ENCODE measurements at places on chromosomes 2 and 18.
A peak's percentile ranks its signal among the peaks of the same experiment; 100 is the strongest.

- no peak for DNase-seq
Measured at GRCh38 chr2:27249891-27250651, 12.8 kb downstream of the SLC30A3 start.

- DNase-seq = no peak
Measured at GRCh38 chr18:79916546-79917168, 34.8 kb downstream of the SLC66A2 start.

GRCh38 chr2:11156396-11157075 is 1.3 kb downstream of the SLC66A3 start:
- no peak for DNase-seq

GRCh38 chr2:39411181-39411944 is 25.7 kb downstream of the MAP4K3 start:
- no peak for DNase-seq

DNA sequence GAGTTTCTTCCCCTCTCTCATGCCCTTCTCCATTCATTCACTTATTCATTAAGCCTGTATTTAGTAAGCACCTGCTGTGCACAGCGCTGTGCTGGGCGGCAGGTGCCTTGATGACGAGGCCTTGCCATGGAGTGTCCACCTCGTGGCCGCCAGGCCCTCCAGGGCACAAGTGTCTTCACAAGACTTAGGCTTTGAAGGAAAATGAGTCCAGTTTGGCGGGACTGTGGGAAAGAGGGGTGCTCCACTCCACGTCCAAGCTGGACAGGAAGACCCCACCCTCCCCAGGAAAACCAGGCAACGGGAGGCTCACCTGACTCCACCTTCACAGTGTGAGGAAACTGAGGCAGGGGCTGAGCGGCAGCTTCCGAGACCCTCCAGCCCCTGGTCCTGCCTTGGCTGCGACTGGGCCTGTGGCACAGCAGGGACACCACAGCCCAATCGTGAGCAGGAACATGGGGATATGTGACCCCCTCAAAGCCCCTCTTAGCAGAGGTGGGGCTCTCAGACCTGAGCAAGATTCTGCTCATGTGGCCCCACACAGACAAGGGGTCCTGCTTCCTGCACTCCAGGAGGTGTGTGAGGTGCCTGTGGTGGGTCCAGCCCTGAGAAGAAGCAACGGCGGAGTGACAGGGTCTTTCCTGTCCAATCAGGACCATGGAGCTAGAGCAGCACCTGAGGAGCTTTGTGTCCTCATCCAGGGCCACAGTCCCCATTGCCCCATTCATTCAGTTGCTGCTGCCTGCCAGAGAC is 110.3 kb upstream of the ODC1 start:
- no peak for DNase-seq

GRCh38 chr18:55927831-55928230 is 339.8 kb upstream of the TCF4 start:
- DNase-seq = peak; percentile 87

GRCh38 chr2:46299365-46300263 is 2.4 kb downstream of the EPAS1 start:
- DNase-seq = no peak

- DNase-seq = peak; percentile 11
Measured at GRCh38 chr2:171319164-171319810, 114.5 kb downstream of the METTL8 start.

DNA sequence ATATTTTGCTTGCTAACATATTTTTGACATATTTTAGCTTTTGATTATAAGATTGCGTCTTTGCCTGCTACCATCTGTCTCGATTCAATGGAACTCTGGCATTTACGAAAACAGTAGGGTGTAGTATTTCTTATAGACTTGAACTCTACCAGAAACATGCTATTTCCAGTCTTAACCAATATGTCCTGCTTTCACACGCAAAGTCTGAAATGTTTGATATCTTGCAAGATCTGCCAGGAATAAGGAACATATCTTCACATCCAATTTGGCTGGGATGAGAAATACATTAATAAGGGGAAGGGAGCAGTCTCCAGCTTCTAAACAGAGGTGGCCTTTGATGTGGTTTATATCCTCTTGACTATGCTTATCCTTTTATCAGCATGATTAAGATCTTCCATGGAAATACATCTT is 299.4 kb downstream of the ZNF521 start:
- no peak for DNase-seq

GRCh38 chr2:105645938-105646773 is 98.6 kb upstream of the NCK2 start:
- no peak for DNase-seq

- no peak for DNase-seq
Measured at GRCh38 chr2:8581601-8582041, 100.2 kb upstream of the ID2 start.

DNA sequence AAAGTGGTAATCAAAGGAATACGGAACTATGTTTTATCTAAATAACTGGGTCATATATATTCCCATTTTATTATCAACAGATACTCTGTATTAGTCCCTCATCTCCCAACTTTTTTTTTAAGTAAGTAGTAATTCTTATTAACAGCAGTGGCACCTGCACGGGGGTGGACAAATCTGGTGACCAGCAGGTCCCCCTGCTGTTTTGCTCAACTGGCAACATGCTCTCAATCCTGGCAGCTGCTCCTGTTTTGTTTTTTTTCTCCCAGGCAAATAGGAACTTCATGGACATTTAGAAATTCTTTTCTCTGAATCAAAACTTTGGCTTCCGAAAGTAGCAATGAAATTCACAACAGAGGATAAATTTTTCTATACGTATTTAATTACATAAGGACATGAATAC is 193.5 kb downstream of the SS18 start:
- no peak for DNase-seq

DNA sequence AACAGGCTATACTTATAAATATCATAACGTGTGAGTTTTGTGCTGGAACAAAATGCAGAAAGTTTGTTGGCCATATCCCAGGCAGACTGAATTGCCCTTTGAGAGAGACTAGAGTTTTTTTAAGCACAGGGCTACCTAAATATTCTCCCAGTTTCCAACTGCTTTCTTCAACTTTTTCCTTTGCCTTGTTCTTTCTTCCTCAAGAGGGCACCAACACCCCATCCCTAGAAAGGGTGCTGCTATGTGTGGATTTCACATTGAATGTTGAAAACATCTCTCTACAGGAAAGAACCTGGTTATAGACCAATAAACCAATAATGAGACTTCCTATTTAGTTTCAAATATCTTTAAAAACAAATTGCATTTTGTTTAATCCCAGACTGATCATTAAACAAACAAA is 87.9 kb downstream of the ICOS start:
- no peak for DNase-seq

DNA sequence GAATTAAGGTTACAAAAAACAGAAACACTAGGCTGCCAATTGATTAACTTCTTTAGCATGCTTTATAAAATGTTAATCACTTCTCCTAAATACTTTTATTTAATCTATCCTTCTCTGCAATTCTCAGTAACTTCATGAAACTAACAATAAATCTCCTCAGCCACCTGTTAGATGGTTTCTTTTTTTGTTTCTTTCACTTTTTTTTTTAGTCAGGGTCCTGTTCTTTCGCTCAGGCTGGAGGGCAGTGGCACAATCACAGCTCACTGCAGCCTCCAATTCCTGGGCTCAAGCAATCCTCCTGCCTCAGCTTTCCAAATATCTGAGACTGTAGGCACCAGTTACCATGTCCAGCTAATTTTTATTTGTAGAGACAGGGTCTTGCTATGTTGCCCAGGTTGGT is 213.4 kb upstream of the STK17B start:
- no peak for DNase-seq

- no peak for DNase-seq
Measured at GRCh38 chr2:100053087-100053885, 89.1 kb downstream of the AFF3 start.

- DNase-seq = no peak
Measured at GRCh38 chr18:75777630-75778029, 350.1 kb upstream of the SMIM21 start.

- DNase-seq = no peak
Measured at GRCh38 chr2:177984749-177985148, 87.8 kb downstream of the PDE11A start.

- DNase-seq = no peak
Measured at GRCh38 chr2:134774786-134775641, 56.2 kb upstream of the TMEM163 start.

- DNase-seq = no peak
Measured at GRCh38 chr18:37055137-37055802, 226.3 kb downstream of the KIAA1328 start.

DNA sequence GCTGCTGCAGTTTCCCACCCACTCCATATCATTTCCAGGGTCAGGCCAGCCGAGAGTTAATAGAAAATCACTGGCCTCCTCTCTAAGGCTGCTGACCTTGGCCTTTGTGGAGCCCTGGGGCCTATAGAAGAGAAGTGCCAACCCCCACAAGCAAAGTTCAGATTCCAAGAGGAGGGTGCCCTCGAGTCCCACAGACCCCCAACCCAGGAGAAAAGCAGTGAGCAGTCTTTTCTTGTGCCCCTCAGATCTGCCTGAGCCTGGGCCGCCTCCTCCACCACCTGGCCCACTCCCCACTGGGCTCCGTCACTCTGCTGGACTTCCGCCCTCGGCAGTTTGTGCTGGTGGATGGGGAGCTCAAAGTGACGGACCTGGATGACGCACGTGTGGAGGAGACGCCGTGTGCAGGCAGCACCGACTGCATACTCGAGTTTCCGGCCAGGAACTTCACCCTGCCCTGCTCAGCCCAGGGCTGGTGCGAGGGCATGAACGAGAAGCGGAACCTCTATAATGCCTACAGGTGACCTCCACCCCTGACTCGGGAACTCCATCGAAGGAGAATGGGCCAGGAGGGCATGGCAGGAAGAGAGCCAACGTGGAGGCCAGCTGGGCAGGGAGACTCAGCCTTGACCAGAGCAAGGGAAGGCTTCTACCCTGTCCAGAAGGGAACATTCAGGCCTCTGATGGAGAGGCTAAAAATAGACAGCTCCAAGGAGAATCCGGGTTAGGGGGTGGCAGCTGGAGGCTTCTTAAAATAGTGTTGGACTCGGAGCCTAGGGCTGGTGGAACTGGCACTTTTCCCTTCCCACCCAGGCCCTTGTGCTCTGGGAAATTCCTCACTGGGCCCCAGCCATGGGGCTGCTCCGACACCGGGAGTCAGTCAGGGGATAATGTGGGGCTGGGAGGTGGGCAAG is 6.2 kb downstream of the PKDCC start:
- DNase-seq = no peak

DNA sequence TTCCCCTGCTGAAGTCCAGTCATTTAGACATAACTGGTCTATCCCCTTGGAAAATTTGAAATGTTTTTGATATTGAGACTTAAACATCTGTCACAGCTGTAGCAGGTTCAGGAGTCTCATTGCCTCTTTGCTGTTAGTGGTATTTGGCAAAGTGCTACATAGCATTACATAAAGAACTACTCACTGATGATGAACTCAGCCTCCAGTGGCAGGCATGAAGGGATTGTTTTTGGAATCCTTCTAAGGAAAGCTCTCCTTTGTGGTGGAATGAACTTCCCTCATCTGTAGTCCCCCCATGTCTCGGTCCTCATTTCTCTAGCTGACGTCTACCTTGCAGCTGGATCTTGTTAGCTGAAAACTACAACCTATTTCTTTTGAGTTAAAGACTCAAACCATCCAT is 111.6 kb downstream of the TACR1 start:
- no peak for DNase-seq

DNA sequence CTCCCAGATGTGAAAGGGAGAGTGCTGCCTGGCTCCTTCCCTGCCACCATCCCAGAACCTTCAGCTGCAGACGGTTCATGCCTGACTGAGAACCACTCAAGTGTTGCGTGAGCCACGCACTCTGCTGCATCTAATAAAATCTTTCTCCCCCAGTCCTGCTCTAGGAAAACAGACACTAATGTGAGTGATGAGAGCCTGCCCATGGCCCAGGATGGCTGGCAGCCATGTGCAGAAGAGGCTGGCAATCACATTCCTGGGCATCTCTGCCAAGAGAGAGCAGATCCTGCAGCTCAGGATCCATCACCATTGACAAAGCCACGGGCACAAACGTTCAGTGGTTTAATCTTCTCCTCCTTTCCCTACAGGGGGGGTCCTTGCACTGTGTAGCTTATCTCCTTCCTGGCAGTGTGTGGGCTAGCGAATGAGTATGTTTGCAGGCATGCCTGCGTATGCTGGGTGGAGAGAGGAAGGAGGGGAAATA is 477.5 kb downstream of the SLC4A3 start:
- DNase-seq = peak; percentile 77

- no peak for DNase-seq
Measured at GRCh38 chr2:1482981-1483380, 69.7 kb downstream of the TPO start.

GRCh38 chr2:222248818-222249217 is 50.0 kb downstream of the PAX3 start:
- no peak for DNase-seq

GRCh38 chr2:218745559-218746469 is 35.2 kb downstream of the TTLL4 start:
- DNase-seq = no peak

DNA sequence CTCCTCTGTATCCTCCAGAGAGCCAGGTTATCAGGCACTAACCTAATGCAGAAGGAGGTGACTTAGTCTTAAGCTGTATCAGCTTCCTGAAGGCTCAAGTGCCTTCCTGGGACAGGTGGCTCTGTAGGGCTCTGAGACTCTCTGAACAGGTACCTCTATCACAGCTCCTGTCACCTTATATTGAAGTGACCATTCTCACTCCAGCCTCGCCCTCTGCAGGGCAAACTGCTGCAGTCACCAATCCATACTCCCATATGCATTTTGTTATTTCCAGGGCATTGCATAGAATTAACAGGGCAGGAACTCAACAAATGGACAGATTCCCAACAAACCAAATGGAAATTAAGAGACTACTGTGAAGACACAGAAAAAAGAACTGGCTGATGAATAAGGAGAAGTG is 203.0 kb upstream of the REV1 start:
- no peak for DNase-seq

GRCh38 chr18:62522504-62523254 is at the start of gene ZCCHC2:
ZCCHC2 (plus strand) TSS chr18:62523025; CDS start chr18:62523425, 400 bp downstream.
- peak; percentile 86 for DNase-seq

DNA sequence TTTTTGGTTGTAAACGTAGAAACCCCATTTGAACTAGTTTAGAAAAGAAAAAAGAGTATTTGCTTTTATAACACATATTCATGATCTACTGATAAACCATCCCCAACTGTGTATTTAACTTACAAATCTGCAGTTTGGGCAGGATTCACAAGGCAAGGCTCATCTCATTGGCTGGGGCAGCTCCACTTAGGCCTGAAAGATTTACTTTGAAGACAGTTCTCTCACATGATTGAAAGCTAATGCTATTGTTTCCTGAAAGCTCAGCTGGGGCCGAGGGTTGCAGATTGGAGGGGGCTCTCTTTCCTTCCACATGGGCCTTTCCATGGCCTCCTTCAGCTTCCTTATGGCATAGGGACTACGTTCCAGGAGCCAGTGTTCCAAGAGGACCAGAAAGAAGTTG is 47.4 kb downstream of the ARHGAP15 start:
- DNase-seq = no peak

- DNase-seq = no peak
Measured at GRCh38 chr2:12001621-12002020, 255.2 kb downstream of the LPIN1 start.

GRCh38 chr18:13713455-13714055 is 12.8 kb downstream of the FAM210A start:
- DNase-seq = no peak

GRCh38 chr2:237923481-237924163 is 43.2 kb upstream of the UBE2F start:
- DNase-seq = no peak

Data from AG09309 (cell line).